ENCODE measurements at places on chromosomes 4 and X.

DNA sequence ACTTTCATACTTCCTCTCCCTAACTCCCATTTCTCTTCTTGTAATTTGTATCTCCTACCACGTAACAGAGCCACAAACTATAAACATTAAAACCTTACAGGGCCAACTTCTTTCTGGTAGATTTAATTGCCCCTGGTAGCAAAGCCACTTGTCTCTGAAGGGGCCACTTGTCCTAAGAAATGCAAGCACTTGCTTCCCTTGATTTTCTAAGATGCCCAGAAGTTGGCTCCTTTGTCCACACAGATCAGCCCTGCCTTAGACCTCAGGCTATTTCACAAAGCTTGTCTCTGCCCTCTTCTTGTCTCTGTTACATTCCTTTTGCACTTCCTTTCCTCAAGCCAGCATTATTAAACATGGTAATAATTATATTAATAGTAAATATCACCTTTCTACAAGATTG lies 80.6 kb upstream of the CXXC4 start:
- DNase-seq: no peak

- DNase-seq: no peak
Measured at GRCh38 chrX:50978920-50979682, 68.6 kb downstream of the BMP15 start.

- DNase-seq: no peak
Measured at GRCh38 chr4:33711826-33712225, 2532.5 kb downstream of the ARAP2 start.

GRCh38 chr4:762211-763190 lies 56.9 kb downstream of the PCGF3 start:
- DNase-seq: no peak

DNA sequence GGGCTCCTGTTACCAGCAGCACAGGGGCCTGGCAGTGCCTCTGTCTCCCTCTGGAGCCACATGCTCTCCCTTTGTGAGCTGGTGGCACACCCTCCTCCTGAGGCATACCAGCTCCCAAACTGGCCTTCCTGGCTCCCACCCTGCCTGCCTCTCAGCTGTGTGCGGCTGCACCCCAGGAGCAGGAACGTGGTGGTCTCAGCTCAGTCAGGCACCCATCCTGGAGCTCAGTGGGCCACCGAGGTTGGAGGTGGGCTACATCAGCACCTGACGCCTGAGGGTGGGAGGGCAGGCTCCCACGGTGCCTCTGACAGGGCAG lies 85.9 kb upstream of the NKX1-1 start:
- no peak for DNase-seq

DNA sequence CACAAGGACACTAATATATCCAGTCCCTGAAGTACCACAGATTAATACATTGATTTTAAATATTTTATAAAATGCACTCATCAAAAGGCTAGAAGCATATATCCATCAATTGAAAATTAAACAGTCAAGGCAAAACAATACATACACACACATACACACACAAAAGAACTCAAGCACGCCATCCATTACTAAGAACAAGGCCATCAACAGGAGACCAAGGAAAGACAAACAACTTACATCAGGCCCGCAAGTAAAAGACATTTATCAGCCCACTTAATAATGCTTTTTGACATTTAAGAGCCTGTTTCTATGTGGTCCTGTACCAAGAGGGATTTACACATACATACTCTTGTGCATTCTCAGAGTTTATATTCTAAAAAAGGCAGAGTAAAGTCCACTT lies 50.0 kb upstream of the ZNF827 start:
- no peak for DNase-seq

DNA sequence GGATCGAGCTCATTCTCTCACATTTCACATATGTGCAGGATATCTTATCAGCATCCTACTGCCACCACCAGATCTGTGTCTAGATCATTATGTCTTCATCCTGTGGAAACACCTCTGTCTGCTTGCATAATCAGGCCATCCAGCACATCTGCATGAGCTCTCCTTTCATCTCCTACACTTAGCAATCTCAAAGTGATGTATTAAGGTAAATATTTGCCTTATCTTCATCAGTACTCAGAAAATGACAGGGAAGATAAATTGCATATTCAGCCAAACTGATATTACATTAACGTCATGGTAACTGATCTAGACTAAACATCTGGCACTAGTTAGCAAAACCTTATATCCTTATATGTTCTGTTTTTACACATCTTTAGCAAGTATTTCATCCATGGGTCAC lies 207.3 kb upstream of the PABPC4L start:
- no peak for DNase-seq
